ENCODE measurements at places on chromosomes 16 and 17.

DNA sequence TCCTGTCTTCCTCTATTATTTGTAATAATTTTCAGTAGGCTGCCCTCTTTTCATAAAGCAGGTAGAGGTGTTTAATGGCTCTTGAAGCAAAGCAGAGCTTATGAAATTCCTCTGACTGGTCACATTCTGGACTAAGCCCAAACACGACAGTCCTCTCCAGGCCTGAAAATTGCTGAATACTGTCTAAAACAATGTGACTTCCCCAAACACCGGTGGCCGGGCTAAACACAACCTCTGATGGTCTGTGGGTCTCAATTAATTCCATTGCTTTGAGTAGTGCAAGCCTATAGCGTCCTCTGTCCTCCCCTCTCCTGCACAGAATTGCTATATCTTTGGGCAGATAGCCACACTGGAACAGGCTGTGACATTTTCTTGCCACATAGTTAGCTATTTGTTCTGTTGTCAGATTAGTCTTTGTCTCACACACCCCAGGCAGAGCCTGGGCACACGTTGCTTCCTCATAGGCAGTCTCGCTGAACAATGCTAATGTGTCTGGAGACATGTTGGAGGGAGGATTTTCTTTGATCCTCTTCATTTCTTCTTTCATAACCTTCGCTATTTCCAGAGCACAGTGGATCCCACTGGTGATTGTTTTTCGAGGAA lies 10.8 kb upstream of the SLFN12L start:
- no peak for DNase-seq

DNA sequence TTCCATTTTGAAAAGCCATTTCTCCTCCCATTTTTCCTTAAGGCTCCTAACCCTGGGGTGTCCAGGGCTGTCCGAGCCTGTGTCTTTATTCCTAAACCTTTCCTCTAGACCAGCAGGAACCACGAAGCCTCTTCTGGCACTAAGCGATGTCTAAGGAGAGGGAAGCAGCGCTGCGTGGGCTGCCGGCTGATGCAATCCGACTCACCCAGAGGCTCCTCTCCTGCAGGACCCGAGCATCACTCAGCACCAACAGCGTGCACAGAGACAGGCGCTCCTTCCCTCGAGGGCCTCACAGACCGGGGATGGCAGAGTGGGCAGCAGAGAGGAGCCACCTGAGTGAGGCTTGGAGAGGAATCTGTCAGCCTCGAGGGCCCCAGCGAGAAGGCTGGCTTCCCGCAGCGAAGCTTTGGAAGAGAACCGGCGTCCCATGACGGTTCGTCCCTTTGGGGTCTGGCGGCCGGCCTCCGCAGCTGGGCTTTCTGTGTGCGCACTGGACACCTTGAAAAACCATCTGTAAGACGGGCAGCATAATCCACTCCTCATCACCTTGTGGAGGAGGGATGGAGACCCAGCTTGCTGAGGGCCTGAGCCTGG lies 174.3 kb downstream of the FOXL1 start:
- no peak for DNase-seq

DNA sequence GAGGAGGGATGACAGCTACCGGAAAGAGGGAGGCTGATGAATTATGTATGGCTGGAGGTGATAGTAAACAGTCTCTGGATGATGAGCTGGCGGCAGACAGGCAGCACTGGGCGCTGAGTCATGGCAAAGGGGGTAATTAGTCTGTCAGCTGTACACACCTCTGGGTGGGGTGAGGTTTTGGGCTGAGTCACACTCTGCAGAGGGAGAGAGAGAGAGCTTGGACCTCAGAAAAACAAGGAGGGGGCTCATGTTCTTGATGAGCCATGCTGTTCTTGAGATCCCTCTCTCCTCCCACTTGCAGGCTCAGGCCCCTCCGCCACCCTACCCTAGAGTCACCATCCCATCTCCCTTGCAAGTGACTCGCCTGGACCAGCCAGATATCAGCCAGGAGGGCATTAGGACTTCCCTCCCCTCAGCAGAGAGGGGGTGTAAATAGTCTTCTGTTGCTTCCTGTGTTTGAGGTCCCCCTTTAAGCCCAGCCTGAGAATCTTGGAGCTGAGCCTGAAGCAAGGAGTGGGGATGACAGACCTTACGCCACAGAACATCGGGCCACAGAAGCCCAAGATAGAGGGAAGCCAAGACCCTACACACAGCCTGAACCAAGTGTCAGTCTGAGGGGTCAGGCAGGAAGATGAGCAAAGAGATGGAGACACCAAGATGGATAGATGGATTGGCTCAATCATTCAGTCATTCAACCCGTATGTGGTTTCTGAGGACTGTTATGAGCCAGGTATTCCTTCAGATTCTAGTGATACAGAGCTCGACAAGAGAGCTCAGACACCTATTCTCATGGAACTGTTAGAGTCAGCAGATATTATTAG lies 383.2 kb upstream of the CCL2 start:
- DNase-seq = no peak

DNA sequence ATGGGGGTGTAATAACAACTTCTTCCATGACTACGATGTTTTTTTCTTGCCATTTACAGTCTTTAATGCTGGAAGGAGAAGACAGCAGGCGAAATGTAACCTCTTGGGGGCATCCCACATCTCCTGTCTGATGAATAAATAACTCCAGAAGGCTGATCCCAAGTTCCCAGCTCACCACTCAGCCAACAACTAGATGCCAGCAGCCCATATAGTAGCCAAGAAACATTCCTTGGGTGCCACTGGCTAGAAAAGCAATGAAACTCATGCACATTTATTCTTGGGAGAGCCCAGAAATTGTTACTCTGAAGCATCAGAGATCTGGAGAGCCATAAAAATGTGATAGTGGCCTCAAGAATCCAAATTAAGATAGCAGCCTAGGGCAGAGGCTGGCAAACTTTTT lies 22.7 kb upstream of the TMEM101 start:
- no peak for DNase-seq

DNA sequence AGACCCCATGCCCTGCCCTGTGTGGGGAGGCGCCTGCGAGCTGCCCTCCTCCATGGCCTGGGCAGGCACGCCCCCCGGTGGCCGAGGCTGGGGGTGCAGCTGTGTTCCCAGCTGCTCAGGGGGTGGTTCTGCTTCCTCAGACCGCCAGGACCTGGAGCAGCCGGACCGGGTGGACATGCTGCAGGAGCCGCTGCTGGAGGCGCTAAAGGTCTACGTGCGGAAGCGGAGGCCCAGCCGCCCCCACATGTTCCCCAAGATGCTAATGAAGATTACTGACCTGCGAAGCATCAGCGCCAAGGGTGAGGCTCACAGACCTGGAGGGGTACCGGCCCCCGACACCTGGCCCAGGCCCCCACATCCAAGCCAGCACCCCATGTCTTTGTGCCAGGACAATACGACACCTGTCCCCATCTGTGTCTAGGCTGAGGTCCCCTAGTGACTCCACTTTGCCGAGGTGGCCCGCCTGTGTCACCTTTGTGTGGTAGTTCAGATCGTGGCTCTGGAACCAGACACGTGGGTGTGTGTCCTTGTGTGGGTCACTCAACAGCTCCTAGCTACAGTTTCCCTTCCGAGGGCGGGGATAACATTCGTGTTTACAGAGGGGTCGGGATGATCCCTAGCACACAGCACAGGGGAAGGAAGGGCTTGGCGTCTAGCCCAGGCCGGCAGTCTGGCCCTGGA lies 9.3 kb downstream of the GJD3 start:
- peak; percentile 46 for DNase-seq

GRCh38 chr16:21727344-21727743 lies 63.6 kb downstream of the OTOA start:
- DNase-seq = no peak

GRCh38 chr16:77499373-77500285 lies 64.8 kb upstream of the ADAMTS18 start:
- DNase-seq = no peak

DNA sequence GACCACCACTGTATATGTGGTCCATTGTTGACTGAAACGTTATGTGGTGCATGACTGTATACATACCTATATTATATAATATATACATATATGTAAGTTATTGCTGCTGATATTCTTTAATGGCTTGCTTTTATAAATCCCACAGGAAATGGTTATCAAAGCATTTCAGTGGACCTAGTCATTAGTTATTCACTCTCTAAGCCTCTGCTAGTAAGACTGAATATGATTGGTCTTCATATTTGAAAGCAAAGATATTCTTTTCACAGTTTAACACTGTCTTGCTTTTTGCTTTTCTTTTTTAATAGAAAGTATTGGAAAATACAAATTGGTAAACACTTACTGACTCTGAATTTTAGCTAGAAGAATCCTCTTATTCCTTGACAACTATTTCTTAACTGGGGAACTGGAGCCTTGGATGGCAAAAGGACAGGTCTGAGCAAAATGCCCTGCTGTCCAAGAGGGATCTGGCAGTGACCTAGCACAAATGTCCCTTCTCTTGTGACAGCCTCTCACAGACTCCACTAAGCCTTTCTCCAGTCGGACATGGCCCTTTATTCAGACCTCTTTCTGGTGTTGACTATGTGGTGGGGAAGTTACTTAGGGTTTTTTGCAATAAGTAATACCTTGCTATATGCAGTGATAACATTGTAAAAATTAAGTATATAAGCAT lies 14.7 kb upstream of the MYH2 start:
- DNase-seq = no peak

- DNase-seq = no peak
Measured at GRCh38 chr17:79937391-79938335, 98.0 kb downstream of the TBC1D16 start.

- DNase-seq = no peak
Measured at GRCh38 chr16:26198221-26198620, 506.5 kb downstream of the HS3ST4 start.

DNA sequence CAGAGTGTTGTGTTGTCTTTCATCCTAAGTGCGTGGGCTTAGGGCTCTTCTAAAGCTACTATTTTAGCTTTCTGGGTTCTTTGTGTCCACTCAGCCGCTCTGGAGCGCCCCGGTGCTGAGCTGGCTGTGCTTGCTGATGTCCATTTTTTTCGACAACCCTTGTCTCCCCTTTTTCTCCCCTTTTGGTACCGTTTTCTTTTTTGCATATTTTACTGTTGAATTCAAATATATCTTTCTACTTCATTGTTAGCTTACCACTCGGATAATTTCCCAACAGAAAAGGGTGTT lies 1.2 kb downstream of the SRRM2 start:
- DNase-seq = no peak

DNA sequence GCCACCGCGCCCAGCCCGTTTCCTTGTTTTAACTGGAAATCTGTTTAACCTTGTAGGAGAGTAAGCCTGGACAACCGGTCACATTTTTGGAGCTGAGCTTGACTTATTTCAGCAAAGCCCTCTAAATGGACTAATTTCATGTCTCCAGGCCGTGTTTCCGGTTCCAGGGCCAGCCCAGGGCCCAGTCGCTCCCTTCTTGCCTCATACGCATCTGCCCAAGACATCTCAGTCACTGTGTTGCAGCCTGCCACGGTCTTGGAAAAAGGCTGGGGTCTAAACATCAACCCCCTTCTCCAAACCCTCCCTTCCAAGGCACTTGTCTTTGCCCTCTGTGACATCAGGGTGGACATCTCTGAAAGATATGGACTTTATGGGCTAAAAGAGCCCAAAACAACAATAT lies 18.9 kb downstream of the PLEKHG4 start:
- no peak for DNase-seq

DNA sequence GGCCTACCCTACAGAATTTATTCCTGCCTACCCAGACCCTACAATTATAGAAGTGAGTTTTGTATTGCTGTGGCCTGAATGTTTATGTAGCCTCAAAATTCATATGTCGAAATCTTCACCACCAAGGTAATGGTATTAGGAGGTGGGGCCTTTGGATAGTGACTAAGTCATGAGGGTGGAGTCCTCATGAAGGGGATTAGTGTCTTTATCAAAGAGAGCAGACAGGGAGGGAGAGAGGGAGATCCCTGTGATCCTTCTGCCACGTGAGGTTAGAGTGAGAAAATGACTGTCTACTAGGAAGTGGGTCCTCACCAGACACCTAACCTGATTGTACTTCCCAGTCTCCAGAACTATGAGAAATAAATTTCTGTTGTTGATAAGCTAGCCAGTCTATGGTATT lies 981 bp upstream of the DUXB start:
- no peak for DNase-seq

DNA sequence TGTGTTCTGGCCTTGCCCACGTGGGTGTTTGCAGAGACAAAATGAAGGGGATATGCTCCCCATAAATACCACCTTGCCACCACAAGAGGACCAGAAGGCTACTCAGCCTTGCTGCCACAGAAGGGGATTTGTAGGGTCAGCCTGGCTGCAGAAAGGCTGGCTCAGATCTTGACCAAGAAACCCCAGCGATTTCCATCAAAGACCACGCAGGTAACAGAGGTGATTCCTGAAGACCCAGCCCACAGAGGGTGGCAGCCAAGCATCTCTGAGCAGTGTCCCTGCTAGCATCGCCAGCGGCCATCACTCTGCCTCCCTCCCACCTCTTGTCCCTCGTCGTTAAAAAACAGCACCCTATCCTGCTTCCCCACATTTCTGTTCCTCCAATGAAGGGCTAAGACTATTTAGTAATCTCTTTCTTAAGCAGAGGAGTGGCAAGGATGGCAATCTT lies 54.9 kb downstream of the BEAN1 start:
- DNase-seq = no peak

DNA sequence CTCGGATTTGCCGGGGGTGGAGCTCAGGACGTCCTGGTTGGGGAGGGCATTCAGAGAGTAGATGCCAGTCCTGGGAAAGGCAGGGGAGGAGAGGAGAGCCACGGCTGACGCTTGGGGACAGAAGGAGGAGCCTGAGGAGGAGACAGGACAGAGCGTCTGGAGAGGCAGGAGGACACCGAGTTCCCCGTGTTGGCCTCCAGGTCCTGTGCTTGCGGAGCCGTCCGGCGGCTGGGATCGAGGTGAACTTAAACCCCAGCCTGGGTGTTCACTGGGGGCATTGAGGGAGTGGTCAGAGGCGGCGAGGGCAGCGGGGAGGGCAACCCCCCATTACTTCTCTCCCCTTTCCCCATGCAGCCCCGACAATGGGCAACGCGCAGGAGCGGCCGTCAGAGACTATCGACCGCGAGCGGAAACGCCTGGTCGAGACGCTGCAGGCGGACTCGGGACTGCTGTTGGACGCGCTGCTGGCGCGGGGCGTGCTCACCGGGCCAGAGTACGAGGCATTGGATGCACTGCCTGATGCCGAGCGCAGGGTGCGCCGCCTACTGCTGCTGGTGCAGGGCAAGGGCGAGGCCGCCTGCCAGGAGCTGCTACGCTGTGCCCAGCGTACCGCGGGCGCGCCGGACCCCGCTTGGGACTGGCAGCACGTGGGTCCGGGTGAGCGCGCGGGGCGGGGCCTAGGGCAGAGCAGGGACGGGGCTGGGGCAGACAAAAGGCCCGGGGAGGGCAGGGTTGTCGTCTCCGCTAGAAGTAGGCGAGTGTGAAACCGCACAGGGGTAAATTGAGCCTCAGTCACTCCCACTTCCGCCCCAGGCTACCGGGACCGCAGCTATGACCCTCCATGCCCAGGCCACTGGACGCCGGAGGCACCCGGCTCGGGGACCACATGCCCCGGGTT lies 3.7 kb downstream of the NOL3 start:
- DNase-seq = no peak

DNA sequence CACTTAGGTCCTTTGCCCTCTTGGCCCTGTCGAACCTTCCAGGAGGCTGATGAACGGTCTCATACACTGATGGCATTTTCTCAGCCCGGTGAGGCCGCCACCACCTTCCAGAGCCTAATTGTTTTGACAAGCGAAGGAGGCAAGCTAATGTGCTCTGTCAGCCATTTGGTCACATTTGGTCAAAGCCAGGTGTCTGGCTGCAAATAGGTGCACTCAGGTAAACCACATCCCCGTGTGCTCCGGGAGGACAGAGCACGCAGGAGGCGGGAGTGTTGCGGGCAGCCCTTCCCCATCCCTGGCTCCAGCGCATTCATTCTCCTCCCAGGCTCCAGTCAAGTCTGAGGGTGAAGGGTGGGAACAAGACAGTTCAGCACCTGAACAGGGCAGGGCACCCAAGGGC lies 240.1 kb downstream of the MSI2 start:
- no peak for DNase-seq

Measured in stimulated activated CD8-positive, alpha-beta memory T cell treated with anti-CD3 and anti-CD28 coated beads, Interleukin-15, amount 100 ng/mL, for 4 hours (primary cell).